Brain microvascular endothelial cell (primary cell): ENCODE measurements at places on chromosomes 5 and 9.

DNA sequence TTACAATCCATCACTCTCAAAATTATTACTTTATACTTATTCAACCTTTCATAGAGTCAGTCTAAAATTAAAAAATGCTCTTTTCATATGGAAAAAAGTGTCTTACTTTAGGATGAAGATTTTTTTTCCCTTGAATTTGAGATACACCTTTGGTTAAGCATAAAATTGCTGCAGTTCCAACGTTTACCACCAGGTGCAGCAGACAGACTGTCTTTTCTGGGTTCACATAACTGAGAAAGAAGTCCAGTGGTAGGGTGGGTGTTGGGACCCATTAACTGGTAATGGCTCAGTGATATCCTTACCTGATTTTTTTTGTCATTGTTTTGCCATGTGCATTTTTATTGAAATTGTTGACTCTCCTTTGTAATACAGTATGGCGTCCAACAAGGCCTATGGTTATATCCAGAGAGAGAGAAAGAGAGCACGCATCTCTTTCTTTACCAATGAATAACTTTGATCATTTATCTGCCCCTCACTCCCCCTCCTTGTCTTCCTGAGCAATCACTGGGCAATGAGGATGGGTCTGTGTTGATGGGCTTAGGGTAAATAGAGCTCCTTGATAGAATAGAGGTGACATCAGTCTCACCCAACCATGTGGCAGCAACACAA is 98.4 kb downstream of the FBXL7 start:
- DNase-seq: no peak

DNA sequence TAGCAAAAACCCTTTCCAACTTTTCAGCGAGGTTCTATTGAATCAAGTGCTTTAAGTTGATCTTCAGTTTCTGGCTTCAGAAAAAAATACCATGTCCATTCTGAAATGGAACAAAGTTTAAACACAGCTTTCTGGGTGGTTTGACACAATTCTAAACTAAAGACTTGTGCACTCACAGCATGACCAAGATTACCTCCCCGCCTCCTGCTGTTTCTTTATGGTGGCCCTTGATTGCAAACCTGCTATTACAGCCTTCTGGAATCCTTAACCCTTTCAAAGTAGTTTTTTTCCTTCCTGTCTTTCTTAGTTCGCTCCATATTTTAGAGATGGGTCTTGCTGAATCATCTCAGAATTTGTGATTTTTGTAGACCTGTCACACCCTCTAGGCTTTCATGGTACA is 135.9 kb upstream of the FBN2 start:
- DNase-seq: no peak

GRCh38 chr5:52564587-52564986 is 223.1 kb upstream of the ITGA1 start:
- DNase-seq: no peak

- DNase-seq: no peak
Measured at GRCh38 chr5:97844797-97845196, 661.8 kb upstream of the RIOK2 start.

GRCh38 chr5:125558466-125558865 is 812.0 kb upstream of the ZNF608 start:
- DNase-seq: no peak
